RKO (cell line): ENCODE measurements at places on chromosomes 2 and 18.

DNA sequence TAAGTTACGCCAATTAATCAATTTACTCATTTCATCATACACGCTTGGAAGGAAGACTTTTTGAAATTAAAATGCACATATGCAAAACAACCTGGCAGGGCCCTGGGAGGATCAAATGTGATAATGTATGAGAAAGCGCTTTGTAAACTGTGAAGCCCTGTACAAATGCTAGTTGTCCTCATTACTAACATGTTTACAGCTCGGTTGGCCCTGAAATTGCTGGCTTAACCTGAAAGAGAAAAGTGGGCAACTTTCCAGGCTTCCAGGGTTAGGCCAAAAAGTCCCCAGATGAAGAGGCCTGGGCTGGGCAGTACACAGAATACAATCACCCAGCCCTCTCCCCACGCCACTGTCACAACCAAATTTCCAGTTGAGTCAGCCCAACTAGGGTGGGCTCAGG is 60.2 kb downstream of the DNMT3A start:
- no peak for DNase-seq

GRCh38 chr2:8303322-8303832 is 378.5 kb upstream of the ID2 start:
- no peak for DNase-seq

DNA sequence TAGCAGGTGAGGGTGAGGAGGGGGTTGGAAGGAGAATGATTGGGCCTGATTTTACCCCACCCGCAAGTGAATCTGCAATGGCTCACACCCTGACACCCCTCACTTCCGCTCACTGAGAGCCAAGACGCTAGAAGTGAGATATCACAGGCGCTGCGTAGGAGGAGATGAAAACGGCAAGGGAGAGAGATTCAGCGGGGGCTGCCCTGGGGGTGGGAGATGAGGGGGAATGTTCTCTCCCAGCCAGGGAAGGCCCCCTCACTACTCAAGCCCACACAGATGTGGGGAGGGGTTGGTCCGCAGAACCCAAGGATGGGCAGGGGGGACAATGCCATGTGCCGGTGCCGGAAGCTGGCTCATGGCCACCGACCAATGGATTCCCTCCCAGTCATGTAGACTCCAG is 32.9 kb downstream of the LOXHD1 start:
- DNase-seq, result no peak

GRCh38 chr2:107281637-107282036 is 395.7 kb upstream of the ST6GAL2 start:
- no peak for DNase-seq

DNA sequence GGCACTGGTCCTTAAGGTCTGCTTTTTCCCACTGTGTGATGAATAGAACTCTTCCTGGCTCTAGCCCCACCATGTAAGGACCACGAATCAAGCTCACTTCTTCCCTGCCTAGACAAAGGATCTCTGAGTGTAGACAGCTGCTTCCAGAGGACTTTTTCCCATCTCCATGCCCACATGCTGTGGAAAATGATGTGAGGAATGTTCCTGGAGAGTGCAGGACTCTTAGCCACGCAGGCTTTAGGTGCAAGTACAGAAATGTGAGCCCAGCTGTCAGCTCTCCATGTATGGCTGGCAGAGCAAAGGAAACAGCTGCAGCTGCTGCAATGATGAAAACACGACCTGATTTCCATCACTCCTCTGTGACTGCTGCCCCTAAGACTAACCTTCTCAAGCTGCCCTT is 35.5 kb downstream of the NXPH2 start:
- no peak for DNase-seq

GRCh38 chr18:74149878-74150277 is 1.6 kb downstream of the TIMM21 start:
- peak; percentile 22 for DNase-seq

GRCh38 chr2:102707796-102708695 is 53.8 kb upstream of the TMEM182 start:
- DNase-seq, result no peak

DNA sequence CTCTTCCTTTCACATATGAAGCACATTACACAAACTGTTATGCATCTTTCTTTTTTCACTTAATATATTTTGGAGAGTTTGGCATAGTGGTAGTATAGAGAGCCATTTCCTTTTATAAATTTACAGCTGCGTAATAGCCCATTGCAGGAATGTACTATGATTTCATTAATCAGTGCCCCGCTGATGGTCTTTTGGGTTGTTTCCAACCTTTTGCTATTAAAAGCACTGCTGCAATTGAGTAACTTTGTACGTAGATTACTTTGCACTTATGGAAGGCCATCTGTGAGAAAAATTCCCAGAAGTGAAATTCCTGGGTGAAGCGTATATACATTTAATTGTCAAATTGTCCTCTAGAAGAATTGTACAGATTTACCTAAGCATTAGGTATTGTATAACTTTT is 565.3 kb upstream of the ZNF804A start:
- DNase-seq, result no peak

DNA sequence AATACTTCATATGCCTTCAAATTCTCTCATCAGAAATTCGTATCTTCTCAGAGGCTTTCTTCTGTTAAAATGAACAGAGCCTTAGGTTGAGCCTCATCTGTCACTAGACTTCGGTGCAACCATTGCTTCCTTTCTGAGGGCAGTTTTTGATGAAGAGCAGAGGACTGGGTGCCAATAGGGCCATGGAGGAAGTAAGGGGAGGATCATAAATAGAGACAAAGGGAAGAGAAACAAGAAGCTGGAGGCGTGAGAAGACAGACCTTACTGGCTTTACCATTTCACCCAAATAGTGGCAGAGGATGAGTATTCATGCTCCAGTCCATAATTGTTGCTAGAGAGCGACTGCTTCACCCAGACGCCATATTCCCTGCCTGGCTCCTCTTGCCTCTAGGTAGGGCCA is 215.6 kb upstream of the PKDCC start:
- no peak for DNase-seq

DNA sequence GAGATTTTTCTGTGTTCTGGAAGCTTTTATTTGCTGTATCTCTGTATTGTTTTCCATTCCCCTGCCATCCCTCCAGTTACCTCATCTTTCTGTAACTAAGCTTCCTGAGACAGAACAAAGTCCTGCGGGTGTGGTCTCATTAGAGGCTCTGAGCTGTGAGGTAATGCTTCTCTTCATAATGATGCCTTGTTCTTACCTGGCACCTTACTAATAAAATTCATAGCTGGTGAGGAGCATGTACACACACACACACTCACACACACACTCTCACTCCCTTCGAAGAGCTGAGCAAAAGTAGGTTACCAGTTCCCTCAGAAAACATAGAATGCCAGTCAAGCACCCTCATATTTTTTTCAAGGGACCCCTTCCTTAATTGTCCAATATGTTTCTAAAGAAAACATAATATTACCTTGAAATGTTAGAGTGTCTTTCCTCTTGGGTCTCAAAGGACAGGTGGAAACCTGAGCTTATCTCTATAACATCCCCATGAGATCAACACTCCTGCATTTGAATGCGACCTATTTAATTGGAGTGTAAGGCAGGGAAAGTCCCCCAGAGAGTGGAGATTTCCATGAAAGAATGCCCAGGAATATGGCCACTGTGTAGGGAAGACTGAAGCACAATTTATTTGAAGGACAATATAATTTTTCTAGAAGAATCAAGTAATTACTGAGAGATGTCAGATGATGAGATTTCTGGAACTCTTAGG is 161.6 kb upstream of the NCK2 start:
- no peak for DNase-seq

- no peak for DNase-seq
Measured at GRCh38 chr18:44837482-44838180, 156.9 kb downstream of the SETBP1 start.

- DNase-seq, result no peak
Measured at GRCh38 chr2:222298001-222298310, 842 bp downstream of the PAX3 start.

DNA sequence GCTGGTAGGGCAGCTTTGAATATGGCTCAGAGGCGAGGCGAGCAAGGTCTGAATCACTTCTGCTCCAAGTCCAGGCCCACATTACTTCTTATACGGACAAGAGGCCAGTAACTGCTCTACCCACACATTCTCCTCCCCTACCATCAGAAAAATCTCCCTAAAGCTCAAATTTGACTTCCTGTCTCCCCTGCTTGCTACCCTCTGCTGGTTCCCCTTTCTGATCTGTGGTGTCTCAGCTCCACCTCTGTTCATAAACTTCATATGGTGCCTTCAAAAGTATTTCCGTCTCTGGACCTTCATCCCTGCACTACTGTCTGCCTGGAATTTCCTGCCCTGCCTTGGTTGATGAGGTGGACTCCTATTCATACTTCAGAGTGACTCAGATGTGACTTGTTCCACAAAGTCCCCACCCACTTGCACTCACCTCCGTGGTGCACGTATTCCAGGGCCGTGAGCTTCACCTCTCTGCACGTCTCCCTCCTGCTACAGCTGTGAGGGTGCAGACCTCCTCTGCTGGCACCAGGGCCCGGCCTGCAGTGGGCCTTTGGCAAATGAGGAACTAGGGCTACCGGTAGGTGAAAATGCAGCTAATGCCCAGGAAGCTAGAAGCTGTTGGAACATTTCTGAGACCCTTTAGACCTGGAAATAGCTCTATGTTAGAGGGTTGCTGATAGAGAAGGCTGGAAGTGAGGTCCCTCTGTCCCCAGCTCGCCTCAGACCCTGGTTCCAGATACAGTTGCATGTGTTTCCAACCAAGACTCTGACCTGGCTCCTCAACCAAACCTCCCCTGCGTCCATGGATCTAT is 24.6 kb upstream of the KCMF1 start:
- peak; percentile 94 for DNase-seq

DNA sequence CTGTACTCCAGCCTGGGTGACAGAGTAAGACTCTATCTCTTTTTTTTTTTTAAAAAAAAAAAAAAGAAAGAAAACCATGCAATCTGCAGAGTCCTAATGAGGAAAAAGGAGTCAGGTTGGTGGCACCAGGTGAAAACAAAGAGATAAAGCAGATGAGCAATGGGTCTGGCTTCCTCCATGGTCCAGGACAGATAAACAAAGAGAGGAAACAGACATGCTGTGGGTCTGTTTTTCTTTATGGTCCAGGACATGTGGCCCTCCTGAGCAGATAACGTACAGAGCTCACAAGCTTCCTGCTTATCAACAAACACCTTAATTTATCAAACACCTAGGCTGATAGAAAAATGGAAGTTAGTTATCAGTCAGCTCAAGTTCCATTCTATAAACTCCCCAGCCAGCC is 24.4 kb upstream of the TUBB6 start:
- no peak for DNase-seq

- no peak for DNase-seq
Measured at GRCh38 chr18:13218368-13218991, at the start of gene LDLRAD4. Gene LDLRAD4, plus strand, starts transcription at chr18:13218760.

DNA sequence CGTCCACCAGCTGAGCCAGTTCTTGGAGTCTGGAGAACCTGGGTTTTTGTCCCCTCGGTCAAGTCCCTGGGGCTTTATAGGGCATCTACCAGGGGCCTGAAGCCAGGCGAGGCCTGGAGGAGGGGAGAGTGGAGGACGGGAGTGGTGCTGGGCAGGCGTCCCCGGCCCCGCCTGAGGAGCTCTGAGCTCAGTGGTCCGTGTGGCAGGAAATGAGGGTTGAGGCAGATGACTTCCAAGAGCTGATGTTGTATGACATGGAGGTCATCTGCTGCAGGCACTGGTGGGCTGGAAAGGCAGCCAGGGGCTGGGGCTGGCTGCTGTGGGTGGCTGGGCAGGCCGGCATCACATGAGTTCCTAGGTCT is 118.5 kb upstream of the HS6ST1 start:
- DNase-seq, result no peak

DNA sequence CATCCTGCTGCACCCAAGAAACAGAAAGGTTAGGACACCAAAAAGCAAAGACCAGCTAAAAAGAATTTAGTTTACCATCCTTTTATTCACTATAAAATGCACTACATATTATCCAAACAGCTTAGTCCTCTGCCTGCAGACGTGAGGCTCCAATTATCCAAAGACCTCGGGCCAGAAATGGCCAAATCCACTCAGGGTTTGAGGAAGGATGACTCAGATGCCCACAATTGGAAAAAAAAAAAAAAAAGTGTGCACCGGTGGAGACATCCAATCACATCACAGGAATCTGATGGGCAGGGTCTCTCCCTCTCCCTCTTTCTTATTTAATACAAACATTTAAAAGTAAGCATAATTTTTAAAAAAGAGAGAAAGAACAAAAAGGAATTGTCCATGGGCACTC is 65.7 kb downstream of the TRABD2A start:
- no peak for DNase-seq

GRCh38 chr2:204251998-204252376 is 293.3 kb upstream of the PARD3B start:
- no peak for DNase-seq

DNA sequence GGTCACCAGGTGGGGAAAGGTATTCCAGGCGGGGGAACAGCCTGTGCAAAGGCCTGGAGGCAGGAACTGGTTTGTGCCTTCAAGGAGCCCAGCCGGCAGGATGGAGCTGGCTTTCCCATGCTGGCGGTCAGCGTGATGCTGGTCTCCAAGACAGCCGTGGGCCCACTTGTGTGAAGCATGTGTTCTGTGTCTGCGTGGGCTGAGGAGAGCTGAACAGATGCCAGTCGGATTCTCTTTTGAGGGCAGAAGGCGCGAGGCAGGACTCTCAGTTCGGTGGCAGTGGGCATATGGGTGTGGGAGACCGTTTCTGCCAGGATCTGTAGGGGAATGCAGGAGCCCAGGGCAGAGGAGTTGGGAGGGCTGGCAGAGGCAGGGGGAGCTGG is 191.6 kb downstream of the TWIST2 start:
- DNase-seq, result no peak

DNA sequence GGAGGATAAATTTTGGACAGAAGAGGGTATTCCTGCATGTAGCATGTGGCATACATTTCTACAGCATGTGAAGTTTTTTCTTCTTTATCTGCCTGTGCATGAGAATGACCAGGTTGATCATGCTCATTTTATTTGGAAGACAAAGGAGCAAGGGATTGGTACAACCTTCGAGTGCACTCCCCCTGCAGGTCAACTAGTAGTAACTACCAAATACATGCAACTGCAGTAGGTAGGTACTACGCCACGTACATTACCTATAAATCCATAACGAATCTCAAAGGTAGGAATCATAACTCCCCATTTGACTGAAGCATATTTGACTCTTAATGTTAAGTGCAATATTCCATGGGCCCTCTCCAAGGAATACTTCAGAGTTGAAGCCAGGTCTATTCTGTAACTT is 763.9 kb downstream of the TSN start:
- DNase-seq, result peak; percentile 50

DNA sequence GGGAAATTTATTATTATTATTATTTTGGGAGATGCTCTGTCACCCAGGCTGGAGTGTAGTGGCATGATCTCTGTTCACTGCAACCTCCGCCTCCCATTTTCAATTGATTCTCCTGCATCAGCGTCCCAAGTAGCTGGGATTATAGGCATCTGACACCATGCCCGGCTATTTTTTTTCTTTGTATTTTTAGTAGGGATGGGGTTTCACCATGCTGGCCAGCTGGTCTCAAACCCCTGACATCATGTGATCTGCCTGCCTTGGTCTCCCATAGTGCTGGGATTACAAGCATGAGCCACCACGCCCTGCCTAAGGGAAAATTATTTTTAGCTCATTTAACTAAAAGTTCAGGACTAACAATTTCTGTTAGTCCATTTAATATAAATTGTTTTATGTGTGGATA is 109.2 kb upstream of the SESTD1 start:
- DNase-seq, result no peak

GRCh38 chr2:54838585-54839035 is 115.1 kb downstream of the EML6 start:
- DNase-seq, result peak; percentile 63

- DNase-seq, result peak; percentile 76
Measured at GRCh38 chr2:43611987-43612894, 16.4 kb upstream of the THADA start.
